NCI-H2029 (cell line): ENCODE measurements at places on chromosomes 11 and 22.

DNA sequence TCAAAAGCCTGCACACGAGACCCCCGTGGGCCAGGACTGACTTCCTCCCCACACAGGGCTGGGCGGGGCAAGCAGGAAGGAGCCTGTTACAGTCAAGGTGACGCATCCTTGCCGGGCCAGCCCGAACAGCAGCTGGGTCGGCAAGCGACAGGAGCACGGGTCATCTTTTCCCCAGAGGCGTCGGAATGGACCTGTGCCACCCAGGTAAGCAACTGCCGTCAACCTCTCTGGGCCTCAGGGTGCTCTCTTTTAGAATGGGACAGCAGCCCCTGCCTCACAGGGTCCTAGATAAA lies at the start of gene CYTH4:
TSS of gene CYTH4 (plus strand) at position 124 of the 293 bp plus-strand sequence. CDS start at position 186, 62 bp downstream.
- DNase-seq, result no peak

- DNase-seq, result no peak
Measured at GRCh38 chr11:7882860-7883259, 48.2 kb downstream of the OR10A6 start.

DNA sequence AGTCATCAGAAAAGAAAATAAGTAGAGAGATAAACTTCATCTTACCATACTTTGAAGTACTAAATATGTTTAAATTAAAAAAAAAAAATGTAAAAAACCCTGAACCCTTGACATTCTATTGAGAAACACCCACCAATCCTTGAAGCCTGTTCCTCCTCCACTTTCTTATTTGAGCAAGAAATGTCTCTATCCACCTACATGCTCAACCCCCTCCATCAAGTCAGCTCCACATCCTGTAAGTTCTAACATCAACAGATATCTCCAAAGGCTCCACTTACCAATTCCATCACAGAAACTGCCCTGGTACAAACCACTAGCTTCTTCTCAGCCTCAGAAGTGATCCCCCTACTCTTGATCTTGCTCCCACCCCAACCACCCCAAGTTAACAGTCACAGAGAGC lies 32.5 kb upstream of the FAT3 start:
- DNase-seq, result no peak

- no peak for DNase-seq
Measured at GRCh38 chr11:77758331-77758730, 62.2 kb downstream of the RSF1 start.

GRCh38 chr11:5808500-5809121 lies at the start of gene OR52N2:
OR52N2 (plus strand) TSS chr11:5808924; CDS start chr11:5820336, 11,412 bp downstream.
- DNase-seq, result no peak

GRCh38 chr22:40966726-40967085 lies 15.5 kb downstream of the RBX1 start:
- DNase-seq, result no peak

GRCh38 chr22:32218470-32218869 lies 13.6 kb upstream of the RFPL2 start:
- DNase-seq, result no peak
